Ascending aorta (tissue), 2 donors: ENCODE measurements at places on chromosomes 2 and 18. TPM values are rescaled to one million over a fixed set of nuclear protein-coding genes. Genes with fewer than 3 reads are reported as not detected.

GRCh38 chr2:108925735-108926134 lies 63.3 kb downstream of the EDAR start:
- no peak for DNase-seq

The RBKS gene
- not detected for total RNA-seq

The FLACC1 gene
- 0.32 TPM for total RNA-seq

DNA sequence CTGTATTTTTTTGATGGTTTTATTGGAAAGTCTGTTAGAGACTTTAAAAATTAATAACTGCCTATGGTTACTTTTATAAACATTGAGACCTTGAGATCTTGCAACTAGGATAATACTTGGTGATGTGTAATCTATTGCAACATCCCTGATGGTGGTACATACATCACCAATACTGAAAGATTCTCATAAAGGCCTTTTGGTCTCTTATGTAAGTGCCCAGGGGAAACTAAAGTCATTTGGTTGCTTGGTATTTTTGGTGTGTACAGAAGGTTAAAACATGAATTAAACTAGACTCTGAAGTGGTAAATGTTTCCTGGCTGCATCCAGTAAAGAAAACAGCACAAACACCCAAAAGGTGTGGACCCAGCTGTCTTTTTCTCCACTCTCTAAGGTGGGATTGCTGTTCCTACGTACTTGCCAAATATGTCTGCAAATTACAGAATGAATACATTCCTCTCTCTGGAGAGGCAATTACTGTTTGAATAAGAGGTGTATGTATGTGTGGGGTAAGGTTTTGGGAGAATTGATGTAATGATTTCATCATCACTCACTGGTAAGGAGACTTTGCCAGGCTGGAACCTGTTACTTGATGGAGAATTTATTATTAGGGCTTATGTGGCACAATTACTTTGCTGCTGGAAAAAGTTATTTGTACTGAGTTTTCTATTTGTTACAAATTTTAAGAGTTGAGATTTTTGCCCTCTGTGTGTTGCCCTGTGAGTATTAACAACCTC lies 3.6 kb downstream of the B3GNT2 start:
- no peak for DNase-seq

The SFT2D3 gene
- total RNA-seq, result 8.3 TPM

DNA sequence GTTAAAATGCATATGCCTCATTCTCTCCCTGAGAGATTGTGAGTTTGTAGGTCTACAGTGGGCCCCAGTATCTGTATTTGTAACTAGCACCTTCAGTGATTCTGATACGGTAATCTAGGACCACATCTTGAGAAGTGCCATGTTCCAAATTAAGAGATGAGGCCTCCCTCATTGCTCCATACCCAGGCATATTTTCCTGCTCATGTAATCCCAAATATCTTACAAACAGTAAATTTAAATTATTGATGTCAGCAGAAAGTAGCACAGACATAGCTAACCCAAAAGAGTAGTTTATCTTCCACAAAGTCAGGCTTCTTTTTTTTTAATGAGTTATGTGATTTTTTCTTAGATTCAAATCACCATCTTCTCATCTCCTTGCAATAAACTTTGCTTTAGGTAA lies 263.8 kb downstream of the SETBP1 start:
- no peak for DNase-seq

DNA sequence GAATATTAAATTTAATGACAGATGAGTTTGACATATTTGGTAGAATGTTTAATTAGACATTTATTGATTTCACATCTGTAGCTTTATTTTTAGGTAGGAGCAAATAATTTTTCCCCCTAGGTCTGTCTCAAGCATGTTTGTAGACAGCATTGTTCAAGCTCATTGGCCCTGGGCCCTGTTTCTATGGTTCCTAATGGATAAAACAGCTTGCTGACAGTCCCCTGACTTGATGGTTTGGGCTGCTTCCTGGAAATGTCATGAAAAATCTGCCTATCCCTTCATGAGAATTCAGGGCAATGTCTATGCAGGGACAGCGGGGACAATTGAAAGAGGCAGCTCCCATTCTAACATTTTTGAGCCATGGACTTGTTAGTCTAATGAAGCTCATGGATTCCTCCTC lies 14.6 kb upstream of the MEP1B start:
- DNase-seq, result no peak

DNA sequence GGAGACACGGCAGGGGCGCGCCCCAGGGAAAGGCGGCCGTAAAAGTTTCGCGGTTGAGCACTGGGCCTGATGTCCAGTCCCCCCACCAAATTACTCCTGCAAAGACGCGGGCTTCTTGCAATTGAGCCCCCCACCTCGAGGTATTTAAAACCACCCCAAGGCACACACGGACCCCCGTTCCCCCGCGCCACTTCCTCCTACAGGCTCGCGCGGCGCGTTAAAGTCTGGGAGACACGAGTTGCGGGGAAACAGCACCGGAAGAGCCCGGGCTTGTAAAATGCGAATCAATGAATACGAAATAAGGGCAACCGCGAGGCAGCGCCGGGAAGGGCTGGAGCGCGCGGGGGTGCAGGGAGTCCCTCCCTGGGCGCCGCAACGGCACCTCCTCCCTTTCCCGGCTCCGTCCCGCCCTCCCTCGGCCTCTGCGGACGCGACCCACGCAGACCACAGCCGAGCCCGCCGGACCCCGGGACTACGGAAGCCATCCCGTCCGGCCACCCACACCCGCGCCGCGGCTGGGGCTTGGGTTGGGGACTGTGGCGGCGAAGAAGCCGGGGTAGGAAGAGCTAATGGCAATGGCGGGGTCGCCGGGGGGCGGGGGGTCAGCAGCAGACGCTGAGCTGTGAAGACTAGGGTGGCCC lies 918 bp upstream of the NETO1 start:
- DNase-seq, result no peak

- DNase-seq, result no peak
These were observed 148.8 kb downstream of the TPGS2 start for GRCh38 chr18:36680042-36680441.

DNA sequence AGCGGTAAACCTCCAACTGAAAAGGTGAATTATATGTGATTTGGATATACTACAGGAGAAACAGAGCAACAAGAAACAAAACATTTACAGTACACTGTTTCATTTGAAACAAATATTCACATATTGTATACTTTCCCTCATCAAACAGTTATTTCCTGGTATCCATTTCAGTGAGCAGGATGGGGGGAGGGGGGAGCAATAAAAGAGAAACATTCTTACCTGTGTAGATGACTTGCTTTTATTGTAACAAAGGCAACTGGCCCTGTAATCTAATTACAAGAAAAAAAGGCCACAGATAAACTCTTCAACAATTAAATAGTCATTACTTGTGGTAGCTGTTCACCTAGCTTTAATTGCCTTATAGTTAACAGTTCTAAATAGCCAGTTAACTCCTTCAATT lies 3.9 kb upstream of the PPP1CB start:
- no peak for DNase-seq

DNA sequence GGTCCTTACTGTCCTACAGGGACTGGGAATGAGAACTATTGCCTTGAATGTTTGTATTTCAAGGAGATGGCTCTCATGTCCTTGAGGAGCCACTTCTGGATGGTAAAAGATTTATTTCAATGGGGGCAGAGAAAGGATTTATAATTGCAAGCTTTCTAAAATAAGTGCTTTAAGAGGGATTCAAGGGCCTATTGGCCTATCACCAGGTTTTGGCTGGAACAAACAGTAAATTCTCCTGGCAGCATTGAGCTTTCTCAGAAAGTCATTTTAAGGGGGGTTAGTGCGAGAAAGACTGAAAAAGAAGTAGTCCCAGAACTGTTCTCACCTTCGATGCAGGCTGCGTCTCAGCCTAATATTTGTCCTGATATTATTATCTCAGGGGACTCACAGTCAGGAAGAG lies 29.8 kb downstream of the DPP10 start:
- no peak for DNase-seq

The ZBTB7C gene
- 8.1 TPM for total RNA-seq

- DNase-seq, result no peak
These were observed 25.9 kb downstream of the SIGLEC15 start for GRCh38 chr18:45851161-45851925.

DNA sequence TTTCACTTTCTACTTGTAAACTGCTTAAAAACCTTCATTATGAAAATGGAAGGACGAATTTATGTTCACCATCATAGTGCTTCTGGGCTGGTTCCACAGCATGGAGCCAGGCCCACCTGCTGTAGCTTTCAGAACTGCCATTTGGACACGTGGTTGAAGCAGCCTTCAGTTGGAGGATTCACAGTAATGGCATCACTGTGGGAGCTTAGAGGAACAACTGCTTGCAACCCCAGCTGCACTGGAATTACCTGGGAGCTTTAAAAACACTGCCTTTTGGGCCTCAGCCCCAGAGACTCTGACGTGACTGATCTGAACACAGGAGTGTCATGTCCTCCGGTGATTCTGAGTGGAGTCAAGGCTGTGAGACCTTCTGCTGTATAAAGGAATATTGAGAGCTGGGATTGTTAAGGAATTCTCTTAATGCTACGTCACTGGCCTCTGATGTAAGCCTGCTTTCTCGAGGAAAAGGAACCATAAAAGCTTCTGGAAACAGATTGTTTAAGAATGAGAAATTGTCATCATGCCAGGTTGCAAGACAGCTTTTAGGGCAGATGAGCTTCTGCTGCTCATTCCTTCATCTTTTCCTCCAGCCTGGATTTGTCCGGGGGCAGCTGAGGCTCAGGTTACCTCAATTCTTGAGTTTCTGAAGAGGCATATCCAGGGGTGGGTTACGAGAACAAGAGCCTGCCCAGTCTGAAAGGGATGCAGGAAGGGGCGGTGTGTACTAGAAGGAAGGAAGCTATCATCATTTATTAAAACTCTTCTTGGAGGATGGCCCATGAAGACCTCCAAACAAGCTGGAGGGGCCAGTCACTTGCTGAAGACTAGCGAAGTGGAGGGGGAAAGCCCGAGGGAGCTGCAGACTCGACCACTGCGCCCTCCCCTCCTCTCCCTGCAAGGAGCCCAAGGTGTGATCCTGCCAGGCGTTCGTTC lies 1.3 kb upstream of the IL1R1 start:
- DNase-seq, result no peak

DNA sequence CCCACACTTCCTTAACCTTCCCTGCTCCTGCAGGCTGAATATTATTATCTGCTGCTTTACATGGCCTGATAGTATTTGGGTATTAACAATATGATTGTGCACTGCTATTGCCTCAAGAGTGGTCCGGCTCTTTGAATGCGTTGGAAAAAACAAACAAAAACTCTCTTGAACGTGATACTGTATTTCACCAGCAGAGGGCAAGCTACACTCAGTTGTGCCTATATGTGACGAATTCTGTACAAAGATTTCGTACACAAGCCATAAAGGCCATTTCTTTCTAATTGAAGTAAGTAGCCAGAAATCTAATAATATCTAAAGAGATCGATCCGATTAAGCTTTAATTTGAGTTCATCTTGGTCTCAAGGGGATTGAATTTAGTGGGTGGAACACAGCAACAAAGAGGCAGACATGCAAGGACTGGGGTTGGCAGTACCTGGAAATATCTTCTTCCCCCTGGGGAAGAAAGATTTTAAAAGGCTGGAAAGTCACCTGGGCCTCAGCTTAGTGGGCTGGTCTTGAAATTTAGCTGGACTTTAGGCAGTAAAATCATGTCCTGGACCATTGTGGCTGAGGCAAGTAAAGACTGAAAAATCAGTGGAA lies 49.3 kb upstream of the RAB6D start:
- DNase-seq, result no peak

- no peak for DNase-seq
These were observed 7.9 kb downstream of the MAP2 start for GRCh38 chr2:209431701-209432100.

DNA sequence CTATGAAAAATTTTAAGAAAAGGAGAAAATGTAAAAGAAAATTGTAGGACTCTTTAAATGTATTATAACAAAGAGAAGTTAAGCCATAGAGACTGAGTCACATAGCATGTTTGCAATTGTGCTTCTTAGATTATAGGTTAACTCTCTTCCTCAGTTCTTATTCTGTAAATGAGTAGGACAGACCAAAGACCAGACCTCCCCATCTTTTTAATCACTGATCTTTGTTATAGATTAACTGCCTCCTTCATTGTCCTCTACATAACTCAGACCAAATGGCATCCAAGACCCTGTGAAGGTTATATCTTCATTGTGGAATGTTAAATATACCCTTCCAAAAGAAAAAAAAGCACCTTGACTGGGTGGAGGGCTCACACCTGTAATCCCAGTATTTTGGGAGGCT lies 316.9 kb upstream of the LRRTM4 start:
- DNase-seq, result no peak

The GDF7 gene
- total RNA-seq, result 11.6 TPM

- no peak for DNase-seq
These were observed 34.2 kb upstream of the DAPL1 start for GRCh38 chr2:158760887-158761286.

DNA sequence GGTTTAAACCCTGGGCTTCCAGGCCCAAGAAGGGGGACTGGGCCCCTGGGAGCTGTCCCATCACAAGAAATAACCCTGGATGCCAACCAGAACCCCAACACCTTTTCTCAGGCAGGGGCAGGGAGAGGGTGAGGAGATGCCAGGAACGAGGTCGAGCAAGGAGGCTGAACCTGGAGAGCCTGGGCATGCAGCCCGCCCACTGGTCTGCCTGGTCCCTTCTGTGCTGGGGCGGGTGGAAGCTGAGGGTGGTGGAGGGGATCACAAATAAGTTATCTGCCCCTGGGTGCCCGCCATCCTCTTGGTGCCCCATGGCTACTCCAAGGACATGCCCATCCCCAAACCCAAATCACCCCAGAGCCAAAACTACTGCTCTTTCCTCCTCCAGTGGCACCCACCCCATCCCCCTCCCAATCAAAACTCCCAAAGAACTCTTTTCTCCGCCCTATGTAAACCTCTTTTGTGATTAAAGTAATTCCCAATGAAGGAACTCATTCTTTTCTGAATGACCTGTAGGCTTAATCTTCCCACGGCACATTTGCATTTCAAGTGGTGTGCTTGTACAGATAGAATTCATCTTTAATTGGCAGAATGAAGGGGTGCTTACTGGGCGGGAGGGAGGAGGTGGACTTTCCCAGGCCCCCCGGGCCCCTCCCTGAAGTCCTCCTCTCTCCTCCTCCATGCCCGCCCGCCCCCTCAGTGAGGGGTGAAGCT lies 47.9 kb downstream of the EFR3B start:
- no peak for DNase-seq

DNA sequence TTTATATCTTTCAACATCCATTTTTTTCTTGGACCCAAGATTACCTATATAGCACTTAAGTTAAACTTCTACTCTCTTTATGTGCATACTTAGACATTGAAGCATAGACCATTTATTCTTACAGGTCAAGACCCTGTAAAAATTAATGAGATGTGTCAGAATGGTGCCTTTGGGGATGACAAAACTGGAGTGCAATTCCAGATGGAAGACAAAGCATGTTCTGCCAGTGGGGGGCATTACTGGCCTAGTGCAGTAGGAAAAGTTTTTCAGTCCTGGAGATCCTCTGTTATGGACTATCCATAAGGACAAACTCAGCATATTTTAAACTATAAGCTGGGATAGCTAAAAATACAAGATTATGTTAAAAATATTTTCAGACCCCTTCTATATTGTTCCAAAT lies 57.8 kb upstream of the MMADHC start:
- DNase-seq, result no peak
